GM04503 (cell line): ENCODE measurements at places on chromosomes 6 and 20.
A peak's percentile ranks its signal among the peaks of the same experiment; 100 is the strongest.

- DNase-seq = peak; percentile 71
These were observed 49.2 kb downstream of the TBC1D32 start for GRCh38 chr6:121285041-121285440.

DNA sequence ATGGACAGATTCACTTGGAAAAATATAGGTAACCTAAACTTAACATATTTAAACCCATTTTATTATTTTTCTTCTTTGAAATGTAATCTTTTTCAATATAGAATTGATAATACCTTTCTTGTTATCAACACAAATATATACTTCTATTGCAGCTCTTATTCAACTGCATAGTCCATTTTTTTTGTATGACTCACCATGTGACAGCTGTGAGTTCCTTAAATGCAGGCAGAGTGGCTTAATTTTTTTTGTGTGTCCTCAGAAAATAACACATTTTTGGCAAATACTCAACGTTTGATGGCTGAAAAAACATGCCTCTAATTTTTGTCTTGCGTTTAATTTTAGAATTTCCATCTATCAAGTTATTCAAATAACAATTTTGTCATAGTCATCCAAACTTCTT, 454.8 kb downstream of the PHF3 start:
- DNase-seq = no peak

- no peak for DNase-seq
These were observed 303.9 kb downstream of the CBLN4 start for GRCh38 chr20:55701467-55701866.

DNA sequence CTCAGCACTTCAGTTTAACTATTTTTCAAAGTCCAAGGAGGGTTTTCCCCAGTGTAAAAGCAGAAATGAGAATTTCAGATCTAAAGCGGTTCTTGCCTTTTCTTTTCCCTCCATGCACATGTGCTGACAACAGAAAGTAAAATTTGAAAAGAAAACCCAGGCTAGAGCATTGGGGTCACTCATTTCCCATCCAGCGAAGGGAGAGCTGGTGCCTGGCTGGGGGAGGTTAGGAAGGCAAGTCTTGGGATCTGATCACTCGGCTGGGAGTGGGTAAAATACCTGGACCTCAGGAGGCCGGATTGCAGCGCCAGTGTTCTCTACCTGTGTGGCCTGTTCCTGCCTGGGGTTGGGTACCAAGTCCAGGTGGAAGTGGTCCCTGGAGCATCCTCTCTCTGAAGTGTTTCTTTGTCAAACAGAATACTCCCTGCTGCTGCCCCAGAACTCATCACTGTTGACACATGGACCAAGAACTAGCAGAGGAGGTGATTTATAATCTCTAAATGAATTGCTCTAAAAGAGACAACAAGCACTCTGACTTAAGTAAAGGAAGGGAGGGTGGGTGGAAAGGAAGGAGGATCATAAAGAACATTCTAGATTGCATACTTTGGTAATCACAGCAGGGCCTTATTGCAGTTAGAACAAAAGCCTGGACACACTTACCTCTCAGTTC, 136.0 kb downstream of the MTHFD1L start:
- no peak for DNase-seq

- DNase-seq = no peak
These were observed 54.0 kb downstream of the NPEPL1 start for GRCh38 chr20:58746620-58747019.

DNA sequence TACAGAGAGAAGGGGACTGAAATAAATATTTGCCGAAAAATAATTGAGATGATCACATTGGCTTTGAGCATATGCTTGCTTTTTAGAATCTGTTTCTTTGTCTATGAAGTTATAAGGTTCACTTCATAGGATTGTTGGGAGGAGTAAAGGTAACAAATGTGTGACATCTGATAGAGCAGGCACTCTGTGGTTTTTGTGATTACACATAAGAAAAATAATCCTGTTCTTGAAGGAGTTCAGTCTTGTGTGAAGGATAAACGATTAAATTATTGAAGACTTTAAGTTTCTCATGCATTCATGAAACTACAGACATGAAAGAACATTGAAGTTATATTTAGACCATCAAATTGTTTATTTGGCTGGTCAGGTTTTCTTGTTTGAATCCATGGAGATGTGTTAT, 45.0 kb downstream of the QKI start:
- DNase-seq = no peak

- no peak for DNase-seq
These were observed 97.9 kb downstream of the GJA1 start for GRCh38 chr6:121533321-121533841.

DNA sequence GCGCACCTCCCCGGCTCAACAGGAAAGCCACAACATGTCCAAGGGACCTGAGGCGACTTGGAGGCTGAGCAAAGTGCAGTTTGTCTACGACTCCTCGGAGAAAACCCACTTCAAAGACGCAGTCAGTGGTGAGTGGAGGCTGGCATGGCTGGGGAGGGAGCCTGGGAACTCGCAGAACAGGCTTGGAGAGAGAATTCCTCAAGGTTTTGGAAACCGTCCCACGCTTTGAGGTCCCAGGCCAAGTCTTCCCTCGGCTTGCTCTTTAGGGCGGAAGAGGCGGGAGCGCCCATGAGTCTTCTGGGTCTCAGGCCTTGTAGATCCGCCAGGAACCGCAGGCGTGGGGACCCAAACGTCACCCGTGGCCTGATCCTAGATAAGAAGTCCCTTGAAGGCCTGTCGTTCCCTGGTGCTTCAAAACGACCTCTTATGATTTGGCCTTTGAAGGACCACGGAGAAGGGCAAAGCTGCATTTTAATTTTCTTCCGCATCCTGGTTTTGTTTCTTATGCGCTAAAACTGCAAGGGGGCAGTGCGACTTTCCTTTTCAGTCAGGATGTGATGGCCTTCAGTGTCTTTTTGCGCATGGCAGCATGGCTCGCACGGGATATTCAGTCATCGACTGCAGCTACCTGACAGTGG, 2.0 kb downstream of the LAMP5 start:
- no peak for DNase-seq

DNA sequence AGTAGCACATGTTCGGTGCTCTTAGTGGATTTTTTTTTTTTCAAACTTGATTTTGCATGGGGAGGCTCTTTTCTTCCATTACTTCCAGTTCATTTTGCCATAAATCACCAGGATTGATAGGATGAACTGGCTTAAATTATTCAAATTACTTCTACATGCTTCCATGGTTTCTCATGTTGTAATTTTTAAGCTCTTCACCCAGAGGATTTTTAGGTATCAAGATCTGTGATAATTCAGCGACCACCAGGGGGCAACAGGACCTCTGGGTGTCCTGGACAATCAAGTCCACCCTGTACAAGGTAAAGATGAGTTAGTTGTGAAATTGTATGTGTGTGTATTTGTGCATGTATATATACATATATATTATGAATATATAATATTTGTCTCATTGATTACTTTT, 4.2 kb upstream of the EPHA7 start:
- no peak for DNase-seq

DNA sequence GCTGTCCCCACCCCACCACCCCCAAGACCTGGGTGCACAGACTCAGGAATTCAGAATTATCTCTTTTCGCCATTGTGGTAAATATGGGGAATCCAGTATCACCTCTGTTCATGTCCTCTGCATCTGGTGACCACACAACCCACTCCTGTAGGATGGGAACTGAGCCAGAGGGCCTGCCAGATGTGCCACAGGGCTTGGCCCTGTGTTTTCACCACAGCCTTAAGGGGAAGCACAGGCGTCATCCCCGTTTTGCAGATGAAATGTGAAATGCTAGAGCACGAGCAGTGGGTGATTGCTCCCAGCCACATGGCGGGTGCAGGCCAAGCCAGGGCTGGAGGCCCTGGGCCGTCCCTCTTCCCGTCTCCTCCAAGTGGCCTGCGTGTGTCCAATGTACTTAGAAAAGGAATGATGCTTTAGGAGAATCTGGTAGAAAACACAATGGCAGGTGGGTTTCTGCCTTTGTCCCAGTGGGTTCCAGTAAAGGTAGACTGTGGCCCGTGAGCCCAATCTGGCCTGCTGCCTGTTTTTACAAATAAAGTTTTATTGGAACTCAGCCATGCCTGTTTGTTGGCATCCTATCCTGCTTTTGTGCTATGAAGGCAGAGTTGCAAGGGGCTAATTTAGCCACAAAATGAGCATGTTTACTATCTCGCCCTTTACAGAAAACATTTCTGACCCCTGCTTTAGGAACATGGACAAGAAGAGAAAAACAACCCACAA, 309.2 kb downstream of the CDH4 start:
- peak; percentile 8 for DNase-seq

- DNase-seq = no peak
These were observed 1.1 kb upstream of the JAG1 start for GRCh38 chr20:10674684-10675449.

- DNase-seq = no peak
These were observed 273.0 kb downstream of the ADGB start for GRCh38 chr6:146871611-146872425.

DNA sequence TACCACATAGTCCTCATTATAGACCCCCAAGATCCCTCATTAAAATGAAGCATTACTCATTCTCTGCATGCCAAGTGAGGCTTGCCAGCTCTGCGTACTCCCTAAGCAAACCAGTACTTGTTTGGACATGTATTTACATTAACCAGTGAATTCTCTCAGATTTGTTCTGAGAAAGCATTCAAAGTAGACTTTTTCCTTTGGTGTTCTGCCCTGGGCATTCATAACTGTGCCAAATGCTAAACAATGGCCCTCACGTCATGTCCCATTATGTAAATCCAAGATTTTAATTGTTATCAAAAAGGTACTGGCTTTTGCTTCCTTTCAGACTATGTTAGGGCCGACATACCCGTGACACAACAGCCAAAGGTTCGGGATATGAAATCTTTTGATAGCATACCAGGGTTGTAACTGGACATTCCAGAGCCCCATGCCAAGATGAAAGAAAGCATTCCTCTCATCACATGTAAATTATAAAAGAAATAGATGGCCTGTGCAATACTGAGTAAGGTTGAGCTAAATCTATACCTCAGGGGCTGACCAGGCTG, 164.2 kb downstream of the ADAT2 start:
- DNase-seq = peak; percentile 18

DNA sequence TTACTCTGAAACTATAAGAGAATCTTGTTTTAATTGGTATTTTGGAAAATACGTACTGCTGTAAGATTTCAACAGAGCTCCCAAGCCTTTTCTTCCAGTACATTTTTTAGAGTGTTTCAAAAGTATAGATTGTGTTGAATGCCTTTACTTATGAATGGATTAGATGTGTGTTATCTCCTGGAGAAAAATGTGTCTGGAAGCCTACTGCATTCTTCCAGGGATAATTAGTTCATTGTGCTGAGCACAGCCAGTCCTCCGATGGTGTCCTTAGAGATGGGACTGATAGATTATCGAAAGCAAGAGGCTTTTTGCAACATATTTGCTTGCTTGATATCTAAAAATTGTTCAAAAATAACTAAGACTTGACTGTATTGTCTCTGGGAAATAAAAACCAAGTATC, 114.2 kb downstream of the PLEKHG1 start:
- DNase-seq = no peak

GRCh38 chr6:37913210-37913609, 93.7 kb downstream of the ZFAND3 start:
- DNase-seq = no peak

GRCh38 chr6:15527838-15528617, 134.8 kb downstream of the DTNBP1 start:
- DNase-seq = no peak

- no peak for DNase-seq
These were observed 2.0 kb downstream of the ROS1 start for GRCh38 chr6:117423754-117424153.

- no peak for DNase-seq
These were observed 191.7 kb downstream of the ESR1 start for GRCh38 chr6:151999194-151999593.

- no peak for DNase-seq
These were observed 603.3 kb upstream of the PTCHD4 start for GRCh38 chr6:48714250-48714649.

DNA sequence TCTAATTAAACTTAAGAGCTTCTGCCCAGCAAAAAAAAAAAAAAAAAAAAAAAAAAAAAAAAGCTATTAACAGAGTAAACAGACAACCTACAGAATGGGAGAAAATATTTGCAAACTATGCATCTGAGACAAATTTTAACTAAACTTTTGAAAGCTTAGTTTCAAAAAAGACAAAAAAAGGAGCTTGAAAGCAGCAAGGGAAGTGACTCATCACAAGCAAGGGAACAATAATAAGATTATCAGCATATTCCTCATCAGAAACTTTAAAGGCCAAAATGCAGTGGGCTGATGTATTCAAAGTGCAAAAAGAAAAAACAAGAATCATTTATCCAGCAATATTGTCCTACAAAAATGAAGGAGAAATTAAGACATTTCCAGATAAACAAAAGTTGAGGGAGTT, 158.6 kb downstream of the RNF144B start:
- DNase-seq = no peak

DNA sequence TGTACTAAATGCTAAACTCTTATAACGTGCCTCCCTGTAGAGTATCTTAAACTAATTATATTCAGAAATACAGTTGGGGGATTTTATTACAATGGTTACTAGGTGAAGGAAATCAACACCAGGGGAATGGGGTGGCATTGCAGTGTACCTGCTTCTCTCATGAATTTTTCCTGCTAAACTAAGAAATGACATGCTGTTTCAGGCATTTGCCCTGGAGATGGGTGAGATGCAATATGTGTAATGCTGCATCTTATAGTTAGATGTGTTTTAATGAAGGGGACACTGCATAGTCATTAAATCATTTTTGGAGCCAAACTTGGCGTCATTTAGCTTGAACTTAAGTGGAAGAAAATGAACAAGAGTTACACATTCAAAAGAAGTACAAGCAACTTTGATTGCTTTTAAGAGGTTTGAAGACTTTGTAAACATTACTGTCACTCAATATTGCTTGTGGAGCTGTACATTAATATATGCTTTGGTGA, 4.3 kb downstream of the EYA4 start:
- no peak for DNase-seq

DNA sequence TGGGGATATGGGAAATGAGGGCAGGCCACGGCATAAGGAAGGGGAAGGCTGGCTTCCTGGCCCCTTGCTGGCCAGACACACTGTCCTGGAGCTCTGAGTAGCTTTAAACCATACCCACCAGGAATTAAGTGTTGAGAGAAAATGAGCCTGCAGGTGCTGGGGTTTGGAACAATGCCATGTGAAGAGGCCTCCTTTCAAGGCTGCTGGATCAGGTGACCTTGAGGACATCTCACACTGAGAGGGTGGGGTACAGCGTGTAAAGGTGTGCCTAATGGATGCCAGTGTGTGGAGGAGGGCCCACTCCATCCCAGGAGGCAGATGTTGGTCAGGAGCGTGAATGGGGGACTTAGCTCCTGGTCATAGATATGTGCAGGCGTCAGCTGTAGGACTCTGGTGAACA, 74.8 kb upstream of the MLN start:
- no peak for DNase-seq

- DNase-seq = peak; percentile 13
These were observed 936.7 kb upstream of the CITED2 start for GRCh38 chr6:140311146-140311545.

DNA sequence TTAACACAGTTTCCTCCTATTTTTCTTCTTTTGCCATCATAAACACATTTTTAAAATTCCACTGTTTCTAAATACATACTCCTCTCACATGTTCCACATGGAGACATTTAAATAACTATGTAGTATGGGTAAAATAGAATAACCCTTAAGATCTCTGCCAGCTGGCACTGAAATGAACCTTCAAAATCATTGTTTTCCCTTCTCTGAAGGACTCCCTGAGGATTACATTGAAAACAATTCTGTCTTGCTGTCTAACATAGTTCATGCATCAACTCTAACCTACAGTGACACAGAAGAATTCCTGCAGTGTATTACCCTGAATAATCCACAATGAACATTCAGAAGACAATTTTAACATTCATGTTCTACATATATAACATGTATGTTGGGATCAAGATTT, 1361.8 kb upstream of the CITED2 start:
- DNase-seq = peak; percentile 21

GRCh38 chr20:42192321-42192720, 574.1 kb upstream of the CHD6 start:
- no peak for DNase-seq
